ENCODE measurements at places on chromosomes 6 and 20. TPM values are rescaled to one million over a fixed set of nuclear protein-coding genes. Genes with fewer than 3 reads are reported as not detected.
A peak's percentile ranks its signal among the peaks of the same experiment; 100 is the strongest.

The LRRC1 gene
- 2.9 TPM for total RNA-seq

The CLDN20 gene
- total RNA-seq, result not detected

The ZCCHC3 gene
- 15.6 TPM for total RNA-seq

The ARFGAP1 gene
- 89.4 TPM for total RNA-seq

The HLA-G gene
- 0.22 TPM for total RNA-seq

The PROCR gene
- 1.5 TPM for total RNA-seq

The PRR18 gene
- total RNA-seq, result not detected

DNA sequence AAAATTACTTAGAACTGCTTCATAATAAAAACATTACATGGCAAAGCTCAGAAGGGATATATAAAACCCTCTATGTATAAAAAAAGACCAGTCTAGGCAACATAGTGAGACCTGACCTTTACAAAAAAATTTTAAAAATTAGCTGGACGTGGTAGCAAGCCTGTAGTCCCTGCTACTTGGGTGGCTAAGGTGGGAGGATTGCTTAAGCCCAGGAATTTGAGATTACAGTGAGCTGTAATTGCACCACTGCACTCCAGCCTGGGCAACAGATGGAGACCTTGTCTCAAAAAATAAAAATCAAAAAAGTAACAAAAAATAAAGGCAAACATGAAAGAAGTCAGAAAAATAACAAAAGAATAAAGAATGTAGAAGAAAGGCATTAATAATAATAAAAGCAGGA is 21.5 kb upstream of the TPD52L1 start:
- DNase-seq, result no peak

- no peak for DNase-seq
Measured at GRCh38 chr6:83314693-83315092, 116.2 kb downstream of the ME1 start.

DNA sequence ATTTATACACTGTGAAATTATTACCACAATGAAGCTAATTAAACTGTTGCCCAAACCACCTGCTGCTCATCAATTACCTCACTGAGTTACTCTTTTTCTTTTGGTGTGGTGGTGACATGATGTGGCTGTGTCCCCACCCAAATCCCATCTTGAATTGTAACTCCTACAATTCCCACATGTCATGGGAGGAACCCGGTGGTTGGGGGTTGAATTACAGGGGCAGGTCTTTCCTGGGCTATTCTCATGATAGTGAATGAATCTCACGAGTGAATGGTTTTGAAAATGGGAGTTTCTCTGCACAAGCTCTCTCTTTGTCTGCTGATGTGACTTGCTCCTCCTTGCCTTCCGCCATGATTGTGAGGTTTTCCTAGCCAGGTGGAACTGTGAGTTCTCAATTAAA is 145.0 kb downstream of the LRRC1 start:
- DNase-seq, result no peak

- no peak for DNase-seq
Measured at GRCh38 chr20:46690219-46691106, 1.2 kb upstream of the TP53RK start.

- no peak for DNase-seq
Measured at GRCh38 chr20:57483287-57484050, 41.5 kb downstream of the CTCFL start.

- no peak for DNase-seq
Measured at GRCh38 chr6:10422737-10423034, 7.8 kb upstream of the TFAP2A start.

GRCh38 chr20:41047975-41048305 is 19.3 kb downstream of the TOP1 start:
- DNase-seq, result no peak

DNA sequence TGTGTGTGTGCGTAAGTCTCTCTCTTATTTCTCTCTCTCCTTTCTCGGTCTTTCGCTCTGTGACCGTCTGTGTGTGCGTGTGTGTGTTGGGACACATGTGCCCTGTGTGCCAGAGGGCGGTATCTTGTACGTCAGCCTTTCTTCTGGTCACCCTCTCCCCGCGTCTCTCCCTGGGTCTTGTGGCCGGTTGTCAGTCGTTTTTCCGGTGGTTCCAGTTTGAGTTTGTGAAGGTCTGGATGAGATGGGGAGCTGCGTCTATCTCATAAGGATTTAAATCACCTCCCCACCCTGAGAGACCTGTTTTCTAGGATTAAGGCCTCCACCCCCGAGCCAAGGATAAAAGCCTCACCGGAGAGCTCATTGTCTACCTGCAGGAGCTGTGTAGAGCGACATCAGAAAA is 295.5 kb upstream of the ZNF337 start:
- no peak for DNase-seq

- no peak for DNase-seq
Measured at GRCh38 chr20:63433351-63433750, 39.1 kb downstream of the KCNQ2 start.

- DNase-seq, result no peak
Measured at GRCh38 chr6:113184291-113184690, 672.9 kb upstream of the MARCKS start.

DNA sequence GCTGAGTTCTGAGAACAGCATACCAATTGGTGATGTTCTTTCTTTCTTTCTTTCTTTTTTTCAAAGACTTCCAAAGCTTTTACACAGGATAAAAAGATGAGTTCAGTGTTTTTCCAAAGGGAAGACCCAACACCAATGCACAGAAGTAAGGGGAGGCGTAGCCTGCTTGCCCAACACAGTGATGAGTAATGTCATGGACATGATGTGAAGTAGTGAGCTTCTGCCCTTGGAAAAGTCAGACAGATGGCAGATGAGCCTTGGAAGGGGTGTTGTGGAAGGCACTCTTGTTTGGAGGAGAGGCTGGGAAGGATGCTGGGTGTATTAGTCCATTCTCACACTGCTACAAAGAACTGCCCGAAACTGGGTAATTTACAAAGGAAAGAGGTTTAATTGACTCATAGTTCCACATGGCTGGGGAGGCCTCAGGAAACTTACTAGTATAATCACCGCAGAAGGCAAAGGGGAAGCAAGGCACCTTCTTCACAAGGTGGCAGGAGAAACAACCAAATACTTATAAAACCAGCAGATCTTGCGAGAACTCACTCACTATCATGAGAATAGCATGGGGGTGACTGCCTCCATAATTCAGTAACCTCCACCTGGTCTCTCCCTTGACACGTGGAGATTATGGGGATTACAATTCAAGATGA is 12.6 kb downstream of the LRP11 start:
- peak; percentile 16 for DNase-seq

DNA sequence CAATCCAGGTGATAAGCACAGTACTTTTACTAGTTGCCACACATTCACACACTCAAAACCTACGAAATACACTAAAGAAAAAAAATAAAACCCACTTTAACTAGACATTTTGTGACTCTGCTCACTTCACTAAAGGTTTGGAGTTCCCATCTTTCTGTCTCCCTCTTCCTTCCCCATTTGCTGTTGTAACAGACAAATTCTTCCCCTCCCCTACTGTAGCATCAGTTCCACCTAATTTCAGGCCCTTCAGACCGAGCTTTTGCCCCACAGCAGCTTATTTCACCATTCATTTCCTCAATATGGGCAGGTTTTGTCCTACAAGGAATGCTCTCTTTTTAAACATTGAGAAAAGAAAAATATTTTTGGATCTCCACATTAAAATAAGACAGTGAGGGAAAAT is 31.3 kb upstream of the MRAP2 start:
- no peak for DNase-seq

DNA sequence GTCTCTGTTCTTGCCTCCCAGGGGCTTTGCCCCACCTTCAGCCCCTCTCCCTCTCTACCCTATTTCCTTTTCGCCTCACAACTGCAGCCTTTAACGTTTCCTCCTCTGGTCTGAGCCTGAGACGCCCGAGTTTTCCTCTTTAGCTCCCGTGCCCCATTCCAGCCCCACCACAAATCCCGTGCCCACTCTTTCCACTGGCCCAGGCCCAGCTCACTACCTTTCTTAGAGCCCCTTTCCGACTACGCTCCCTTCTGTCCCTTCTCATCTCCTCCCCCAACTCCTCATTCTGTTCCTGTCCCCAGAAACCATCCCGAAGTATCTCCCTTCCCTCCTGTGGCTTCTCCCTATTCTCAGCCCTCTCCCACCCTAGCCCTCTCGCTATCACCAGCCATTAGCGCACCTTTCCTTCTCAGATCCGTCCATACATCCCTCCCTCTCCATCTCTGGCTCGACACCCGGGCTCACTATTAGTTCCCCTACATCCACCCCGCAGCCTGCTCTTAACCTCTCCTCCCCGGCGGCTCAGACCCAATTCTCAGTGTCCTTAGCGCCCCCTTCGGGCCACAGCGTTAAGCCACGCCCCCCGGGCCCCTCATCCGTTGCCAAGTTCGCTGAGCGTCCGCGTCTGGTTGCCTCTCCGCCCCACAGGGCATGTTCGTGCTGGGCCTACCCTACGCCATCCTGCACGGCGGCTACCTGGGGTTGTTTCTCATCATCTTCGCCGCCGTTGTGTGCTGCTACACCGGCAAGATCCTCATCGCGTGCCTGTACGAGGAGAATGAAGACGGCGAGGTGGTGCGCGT is 2.7 kb downstream of the SLC32A1 start:
- peak; percentile 84 for DNase-seq

DNA sequence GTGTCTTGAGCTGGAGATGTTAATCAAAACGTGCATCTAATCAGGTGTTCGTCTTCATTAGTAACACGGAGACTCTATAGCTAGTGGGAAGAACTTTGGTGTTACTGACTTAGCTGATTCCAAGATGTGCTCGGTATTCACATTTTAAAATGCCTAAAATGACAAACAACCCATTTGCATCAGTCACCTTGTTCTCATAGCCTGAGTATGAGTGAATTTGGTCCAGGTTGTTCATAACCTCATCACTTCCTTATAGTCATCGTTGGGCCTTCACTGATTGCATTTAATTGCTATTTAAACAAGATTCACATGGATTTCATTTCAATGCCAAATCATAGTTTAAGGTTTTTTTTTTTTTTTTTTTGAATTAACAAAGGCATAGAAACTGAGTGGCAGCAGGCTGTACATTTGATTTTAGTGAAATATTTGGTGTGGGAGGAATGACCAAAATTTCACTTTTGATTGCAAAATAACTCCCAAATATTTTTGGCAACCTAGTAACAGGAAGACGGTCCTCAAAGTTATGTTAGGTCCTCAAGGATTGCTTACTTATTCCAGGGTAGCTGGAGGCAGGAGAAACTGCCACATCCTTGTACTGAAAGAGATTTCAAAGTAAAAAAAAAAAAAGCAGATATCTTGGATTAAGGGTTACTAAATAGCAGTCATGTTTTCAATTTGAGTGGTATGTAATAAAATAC is 104.7 kb downstream of the JARID2 start:
- DNase-seq, result no peak

DNA sequence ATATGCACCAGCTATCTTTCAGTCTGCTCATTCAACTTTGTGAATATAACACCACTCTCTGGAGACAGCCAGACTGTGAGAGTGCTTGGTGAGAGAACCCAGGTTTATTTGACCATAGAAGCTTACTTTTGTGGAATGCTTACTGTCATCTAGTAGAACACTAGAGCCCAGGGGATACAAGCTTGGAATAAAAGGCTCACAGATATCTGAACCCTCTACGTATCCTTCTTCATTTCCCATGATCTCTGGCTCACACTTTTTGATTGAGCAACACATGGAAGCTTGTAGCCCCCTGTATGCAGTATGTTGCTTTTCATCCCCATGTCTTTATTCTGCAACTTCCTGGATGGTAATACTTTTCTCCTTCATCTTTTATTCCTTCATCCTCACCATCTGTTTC is 835.3 kb upstream of the CITED2 start:
- no peak for DNase-seq

GRCh38 chr6:54037277-54037779 is 73.9 kb upstream of the MLIP start:
- no peak for DNase-seq

GRCh38 chr6:109315341-109316110 is 66.7 kb downstream of the CD164 start:
- no peak for DNase-seq

DNA sequence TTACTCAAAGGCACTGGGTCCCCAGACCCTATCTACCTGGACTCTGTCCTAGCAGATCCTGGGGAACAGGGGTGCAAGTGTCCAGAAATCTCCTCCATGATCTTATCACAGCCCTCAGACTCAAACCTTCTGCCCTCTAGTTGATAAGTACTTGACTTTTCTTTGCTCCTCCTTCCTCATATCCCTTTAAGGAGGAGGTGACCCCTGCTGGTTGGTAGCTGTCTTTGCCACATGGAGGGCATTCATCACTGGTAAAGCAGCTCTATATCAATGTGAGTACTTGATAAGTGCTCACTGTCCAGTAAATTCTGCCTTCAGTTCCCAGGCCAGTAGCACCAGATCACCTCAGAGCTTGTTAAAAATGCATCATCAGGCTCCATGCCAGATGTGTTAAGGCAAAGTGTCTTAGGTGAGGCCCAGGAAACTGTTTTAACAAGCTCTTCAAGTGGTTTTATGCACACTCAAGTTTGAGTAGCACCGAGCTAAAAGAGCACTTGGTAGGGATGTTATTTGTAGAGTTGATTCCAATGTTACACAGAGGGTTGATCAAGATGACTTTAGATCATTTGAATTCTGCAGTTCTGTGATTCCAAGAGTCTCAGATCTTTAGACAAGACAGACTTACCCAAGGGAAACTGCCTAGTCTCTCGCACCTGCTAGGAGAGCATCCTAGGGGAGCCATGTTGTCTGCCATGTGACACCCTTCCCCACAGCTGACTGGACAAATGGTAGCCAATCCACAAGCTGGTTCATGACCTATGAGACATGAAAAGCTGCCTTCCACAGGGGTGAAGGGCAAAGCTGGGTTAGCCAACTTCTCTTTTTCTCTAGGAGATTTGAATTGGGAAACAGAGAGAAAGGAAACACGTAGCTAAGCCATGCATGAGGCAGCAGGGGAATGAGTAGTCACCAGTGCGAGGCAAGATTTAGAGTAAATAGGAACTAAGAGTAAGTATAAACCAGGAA is 18.6 kb downstream of the TREML2 start:
- peak; percentile 74 for DNase-seq

DNA sequence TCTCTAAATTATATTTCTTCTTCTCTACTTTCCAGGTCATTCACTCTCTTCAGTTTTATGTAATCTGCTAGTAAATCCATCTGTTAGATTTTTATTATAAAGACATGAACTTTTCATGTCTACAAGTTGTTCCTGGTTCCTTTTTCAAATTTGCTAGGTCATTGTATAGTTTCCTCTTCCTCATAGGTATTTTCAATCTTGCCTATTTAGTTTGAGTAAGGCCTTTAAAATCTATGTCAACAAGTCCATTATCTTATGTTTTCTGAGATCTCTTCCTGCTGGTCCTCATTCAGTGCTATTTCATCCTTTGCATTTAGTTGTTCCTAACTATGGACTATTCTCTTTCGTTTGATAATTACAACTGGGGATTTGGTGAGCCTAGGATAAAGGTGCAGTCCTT is 11.0 kb downstream of the RRBP1 start:
- DNase-seq, result no peak

All from activated naive CD4-positive, alpha-beta T cell treated with anti-CD3 and anti-CD28 coated beads for 36 hours (primary cell).